ENCODE measurements at places on chromosomes 7 and 10.

GRCh38 chr7:32218154-32218467 is 147.9 kb upstream of the PDE1C start:
- DNase-seq, result no peak

- no peak for DNase-seq
These were observed 38.1 kb upstream of the ARL4A start for GRCh38 chr7:12649348-12649747.

GRCh38 chr10:123800289-123800688 is 91.3 kb downstream of the CPXM2 start:
- DNase-seq, result no peak

DNA sequence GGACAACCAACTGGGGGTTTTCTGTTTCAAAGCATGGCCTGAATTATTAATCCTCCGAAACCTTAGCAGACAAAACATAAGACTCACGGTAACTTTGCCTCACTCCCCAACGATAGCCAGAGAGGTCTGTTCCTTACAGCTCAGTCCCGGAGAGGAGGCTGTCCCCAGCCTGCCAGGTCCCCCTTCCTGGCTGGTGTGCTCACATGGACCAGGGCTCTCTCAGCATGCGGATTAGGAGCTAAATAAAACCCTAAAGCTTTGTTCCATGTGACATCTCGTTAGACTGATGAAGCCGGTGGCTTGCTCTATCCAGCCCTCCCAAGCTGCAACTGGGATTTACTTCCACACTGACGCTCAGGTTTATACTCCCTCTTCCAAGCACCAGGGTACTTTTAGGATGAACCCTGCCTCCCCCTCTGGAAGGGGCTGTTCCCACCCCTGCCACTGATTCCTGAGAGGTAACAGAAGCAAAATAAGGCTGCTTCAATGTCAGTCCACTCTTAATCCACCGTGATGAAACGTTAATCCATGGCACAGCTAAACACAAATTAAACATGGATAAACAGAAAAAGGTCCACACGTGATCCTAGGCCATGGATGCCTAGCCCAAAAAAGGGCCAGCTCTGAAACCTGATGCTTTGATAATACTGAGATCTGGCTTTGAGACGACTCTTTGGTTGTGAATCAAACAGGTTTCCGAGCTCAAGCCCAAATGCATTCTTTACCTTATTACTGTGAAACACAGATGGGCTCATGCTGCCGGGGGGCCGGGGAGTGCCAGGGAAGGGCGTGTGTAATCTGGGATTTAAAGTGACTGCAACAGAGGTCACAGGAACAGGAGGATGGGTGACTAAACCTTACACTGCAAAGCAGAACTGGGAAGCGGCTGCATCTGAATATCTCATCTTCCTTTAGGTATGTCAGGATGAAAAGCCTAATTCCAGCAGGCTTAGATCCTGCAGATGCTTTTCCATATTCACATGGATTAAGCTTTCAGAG is 86.2 kb downstream of the ZRANB1 start:
- no peak for DNase-seq

GRCh38 chr10:77973276-77973675 is 46.7 kb upstream of the DLG5 start:
- no peak for DNase-seq

- no peak for DNase-seq
These were observed 33.4 kb upstream of the PFKP start for GRCh38 chr10:3033925-3034324.

GRCh38 chr10:15124190-15124589 is 27.0 kb downstream of the RPP38 start:
- no peak for DNase-seq

DNA sequence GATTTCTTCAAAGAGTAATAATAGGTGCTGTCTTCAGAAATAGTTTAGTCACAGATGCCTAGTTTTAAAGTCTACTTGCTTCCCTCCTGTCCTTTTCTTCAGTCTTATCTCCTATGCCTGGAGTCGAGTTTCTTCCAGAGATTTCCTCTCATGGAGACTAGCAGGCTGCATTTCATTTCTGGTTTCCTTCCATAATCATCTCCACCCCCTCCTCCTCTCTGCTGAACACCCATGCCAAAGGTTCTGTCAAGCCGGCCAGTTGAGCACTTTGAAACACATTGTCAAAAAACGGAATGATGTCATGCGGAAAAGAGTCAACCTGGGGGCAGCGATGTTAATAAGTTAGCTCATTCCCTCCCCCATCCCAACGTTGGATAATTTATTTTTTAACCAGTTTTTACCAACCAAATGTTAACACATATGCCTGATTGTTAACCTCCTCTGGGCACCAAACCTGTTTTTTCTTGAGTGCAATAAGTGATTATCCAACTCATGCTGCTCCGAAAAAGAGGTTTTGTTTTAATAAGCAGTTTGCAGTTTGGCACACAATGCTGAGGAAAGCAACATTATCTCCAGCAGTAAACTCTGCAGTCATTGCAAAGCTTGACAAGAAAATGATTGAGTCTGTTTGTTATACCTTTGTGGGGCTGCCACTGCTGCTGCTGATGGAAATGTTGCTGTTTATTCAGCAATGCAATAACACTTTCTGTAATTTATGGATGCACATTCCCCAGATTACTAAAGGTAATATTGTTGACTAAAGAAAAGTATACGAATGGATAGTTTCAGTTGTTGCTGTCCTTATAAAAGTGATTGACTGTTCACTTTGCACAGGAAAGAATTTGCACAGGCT is 161.6 kb downstream of the LRMDA start:
- no peak for DNase-seq

DNA sequence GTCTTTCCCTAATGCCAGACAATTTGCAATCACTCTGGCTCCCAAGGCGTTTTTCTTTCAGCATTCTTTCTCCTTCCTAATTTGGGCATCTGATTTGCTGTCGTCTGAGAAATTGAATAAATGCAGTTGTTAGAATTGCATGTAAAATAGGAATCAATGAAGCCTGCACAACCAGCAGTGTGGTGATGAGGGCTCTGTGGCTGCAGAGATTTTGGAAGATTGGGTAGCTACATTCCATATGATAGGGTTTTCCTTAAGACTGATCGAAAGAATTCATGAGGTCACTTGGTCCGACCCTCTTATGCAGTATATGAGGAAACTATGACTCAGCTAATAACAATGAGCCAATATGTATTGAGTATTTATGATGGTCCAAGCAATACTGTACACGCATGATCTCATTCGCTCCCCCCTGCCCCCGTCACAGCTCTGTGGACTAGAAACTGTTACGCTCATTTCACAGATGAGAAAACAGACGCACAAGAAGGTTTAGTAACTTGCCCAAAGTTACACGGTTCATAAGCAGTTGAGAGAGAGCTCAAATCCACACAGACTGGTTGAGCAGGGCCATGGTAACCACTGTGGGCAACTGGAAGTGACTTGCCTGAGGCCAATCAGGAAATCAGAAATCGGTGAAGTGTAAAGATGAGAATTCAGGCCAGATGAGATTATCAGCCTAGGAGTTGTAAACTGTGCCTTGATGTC is 527.2 kb downstream of the GATA3 start:
- DNase-seq, result no peak

- DNase-seq, result no peak
These were observed 29.5 kb downstream of the CTNNA3 start for GRCh38 chr10:67666416-67667034.
